ENCODE measurements at places on chromosomes 5 and 9.

- no peak for DNase-seq
Observed at GRCh38 chr5:66066826-66067225, 77.3 kb upstream of the SREK1 start.

DNA sequence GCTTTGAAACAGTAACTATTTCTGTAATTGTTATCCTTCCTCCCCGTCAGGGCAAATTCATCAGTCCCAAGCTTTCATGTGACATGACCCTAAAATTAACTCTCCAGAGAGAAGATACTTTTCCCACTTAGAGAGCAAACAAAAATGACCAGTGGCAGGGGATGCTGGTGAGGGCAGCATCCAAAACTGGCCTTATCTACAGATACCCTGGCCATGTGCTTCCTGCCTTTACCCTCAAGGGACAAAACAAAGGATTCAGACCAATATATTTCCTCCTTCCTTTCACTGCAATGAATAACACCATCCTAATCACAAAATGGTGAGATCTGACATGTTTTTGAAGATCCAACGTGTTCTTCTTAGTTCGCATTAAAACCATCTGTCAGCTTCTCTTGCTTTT is 267.2 kb downstream of the MAN2A1 start:
- no peak for DNase-seq

- DNase-seq = no peak
Observed at GRCh38 chr5:134533115-134533815, 7.8 kb downstream of the JADE2 start.

DNA sequence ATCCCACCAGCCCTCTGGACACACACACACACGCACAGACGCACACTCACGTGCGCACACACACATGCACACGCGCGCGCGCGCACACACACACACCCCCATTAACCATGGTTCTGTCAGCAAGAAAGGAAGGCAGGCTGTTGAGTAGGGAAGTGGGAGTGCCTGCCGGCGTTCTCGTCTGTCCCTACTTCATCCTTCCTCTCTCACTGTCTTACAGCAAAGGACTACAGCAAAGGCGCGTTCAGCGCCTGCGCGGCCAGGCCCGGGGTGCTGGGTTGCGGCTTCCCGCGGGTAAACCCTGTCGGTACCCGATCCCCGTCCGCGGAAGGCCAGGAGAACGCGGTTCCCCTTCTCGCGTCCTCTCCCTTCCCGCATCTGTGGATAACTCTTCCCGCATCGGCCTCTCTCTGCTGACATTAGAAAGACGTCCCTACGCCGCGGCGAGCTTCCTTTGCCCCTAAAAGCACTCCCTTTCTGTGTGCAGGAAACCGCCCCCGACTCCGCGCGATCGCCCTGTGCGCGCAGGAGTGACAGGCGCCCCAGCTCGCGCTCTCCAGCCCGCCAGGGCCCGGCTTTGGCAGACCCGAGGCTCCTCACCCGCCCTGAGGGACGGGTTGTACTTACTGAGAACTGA is 219.2 kb downstream of the AGTPBP1 start:
- peak; percentile 65 for DNase-seq

DNA sequence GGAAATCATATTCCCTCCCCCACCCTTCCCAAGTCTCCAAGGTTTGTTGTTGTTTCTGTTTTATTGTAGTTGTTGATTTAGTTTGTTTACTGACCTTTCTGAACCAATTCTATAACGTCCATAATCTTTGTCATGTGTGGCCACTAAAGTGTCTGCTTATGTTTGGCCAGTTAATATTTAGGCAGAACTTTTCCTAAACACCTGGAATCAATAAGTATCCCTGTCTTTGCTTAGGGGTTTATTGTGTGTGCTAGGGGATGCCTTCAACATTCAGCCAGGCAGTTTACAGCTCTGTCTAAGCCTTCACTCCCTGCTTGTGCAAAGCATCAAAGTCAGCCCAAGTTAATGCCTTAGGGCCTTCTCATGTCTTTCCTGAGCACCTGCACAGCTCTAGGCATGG is 16.9 kb upstream of the LECT2 start:
- DNase-seq = no peak
